ENCODE measurements at places on chromosomes 13 and 19.

- no peak for DNase-seq
These were observed 7.9 kb upstream of the SERTAD3 start for GRCh38 chr19:40452016-40452415.

- no peak for DNase-seq
These were observed 11.5 kb upstream of the MICU2 start for GRCh38 chr13:21615427-21615826.

GRCh38 chr19:16207490-16208025, 9.8 kb downstream of the AP1M1 start:
- DNase-seq: no peak

GRCh38 chr19:2887391-2887914, 13.3 kb upstream of the ZNF57 start:
- peak; percentile 66 for DNase-seq

DNA sequence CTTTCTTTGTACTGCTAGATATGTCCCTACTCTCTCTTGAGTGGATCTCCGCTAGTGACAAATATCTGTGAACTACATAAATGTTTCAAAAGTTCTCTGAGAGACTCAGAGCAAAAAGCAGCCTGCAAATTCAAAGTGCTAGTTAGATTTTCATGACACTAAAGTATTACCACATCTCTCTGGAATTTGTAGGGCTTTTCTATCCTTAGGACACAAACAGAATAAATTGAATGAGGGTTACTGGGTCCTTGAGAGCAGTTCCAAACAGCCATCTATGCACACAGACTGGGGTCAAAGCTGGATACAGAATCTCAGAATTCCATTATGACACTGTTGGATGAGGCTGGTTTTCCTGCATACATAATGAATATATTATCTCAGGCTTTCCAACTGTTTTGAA, 953.2 kb downstream of the DIAPH3 start:
- DNase-seq: no peak

DNA sequence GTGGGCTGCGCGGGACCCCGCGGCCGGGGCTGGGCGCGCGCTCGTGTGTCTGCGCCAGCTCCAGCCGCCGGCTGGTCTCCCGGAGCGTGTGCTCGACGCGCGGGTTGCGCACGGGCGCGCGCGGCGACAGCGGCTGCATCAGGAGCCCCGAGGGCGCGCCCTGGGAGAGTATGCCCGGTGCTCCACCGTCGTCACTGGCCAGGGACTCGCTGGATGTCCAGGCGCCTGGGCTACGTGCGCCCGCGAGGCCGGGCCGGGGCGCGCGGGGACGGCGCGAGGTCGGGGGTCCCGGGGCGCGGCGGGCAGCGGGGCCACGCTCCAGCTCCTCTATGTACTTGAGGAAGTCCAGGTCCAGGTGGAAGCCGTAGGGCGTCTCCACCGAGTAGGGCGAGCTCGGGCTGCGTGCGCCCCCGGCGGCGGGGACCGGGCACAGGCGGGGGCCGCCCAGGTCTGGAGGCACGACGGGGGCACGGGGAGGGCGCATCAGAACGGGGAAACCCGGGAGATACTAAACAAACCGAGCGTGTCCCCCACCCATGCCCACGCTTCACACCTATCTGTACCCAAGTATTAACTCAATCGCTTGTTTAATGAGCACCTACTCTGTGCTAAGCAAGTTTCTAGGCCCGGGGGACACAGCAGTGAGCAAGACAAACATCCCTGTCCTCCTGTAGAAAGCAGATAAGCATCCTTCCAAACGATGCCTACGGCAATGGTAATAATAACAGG, 7.6 kb downstream of the KANK3 start:
- peak; percentile 56 for DNase-seq

DNA sequence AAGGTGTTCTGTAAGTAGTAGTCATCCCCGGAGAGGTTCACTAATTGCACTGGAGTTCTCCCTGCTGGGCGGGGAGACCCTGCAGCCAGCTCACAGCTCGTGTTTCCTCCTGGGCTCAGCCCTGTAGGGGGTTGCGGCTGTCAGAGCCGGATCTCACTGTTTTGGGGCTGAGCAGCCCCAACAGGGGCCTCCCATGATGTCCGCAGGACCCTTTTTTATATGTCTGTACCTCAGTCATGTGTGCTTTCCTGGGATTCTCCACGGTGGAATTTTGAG, 130.2 kb upstream of the MCF2L start:
- no peak for DNase-seq

DNA sequence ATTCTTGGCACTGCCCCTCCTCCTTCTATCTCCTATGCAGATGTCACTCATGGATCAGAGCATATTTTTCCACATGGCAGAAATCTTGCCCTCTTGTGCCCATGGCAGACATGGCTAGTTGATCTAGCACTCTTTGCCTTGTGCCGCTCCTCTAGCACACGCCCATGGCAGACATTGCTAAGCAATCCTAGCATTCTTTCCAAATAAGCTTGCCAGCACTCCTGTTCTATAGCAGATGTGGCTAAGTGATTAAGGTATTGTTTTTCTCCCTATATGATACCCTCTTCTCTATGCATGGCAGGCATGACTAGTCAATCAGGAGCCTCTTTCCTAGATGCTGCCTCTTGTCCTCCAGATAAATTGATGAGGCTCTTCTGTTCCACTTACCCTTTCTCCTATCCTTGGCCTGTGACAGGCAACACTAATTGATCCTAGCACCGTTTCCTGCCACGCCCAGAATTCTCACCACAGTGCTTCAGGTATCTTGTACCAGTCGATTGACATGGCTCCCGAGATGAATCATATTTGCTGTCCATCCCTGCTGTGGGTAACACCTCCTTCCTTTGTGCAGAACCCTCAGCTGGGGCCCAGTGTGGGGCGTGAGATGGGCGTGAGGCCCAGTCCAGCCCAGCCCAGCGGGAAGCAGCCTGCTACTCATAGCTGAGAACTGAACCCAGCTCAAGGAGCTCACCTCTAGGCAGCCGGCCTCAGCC, 26.9 kb downstream of the TMED1 start:
- no peak for DNase-seq

- DNase-seq: no peak
These were observed 65.9 kb downstream of the ENOX1 start for GRCh38 chr13:43720780-43721397.

DNA sequence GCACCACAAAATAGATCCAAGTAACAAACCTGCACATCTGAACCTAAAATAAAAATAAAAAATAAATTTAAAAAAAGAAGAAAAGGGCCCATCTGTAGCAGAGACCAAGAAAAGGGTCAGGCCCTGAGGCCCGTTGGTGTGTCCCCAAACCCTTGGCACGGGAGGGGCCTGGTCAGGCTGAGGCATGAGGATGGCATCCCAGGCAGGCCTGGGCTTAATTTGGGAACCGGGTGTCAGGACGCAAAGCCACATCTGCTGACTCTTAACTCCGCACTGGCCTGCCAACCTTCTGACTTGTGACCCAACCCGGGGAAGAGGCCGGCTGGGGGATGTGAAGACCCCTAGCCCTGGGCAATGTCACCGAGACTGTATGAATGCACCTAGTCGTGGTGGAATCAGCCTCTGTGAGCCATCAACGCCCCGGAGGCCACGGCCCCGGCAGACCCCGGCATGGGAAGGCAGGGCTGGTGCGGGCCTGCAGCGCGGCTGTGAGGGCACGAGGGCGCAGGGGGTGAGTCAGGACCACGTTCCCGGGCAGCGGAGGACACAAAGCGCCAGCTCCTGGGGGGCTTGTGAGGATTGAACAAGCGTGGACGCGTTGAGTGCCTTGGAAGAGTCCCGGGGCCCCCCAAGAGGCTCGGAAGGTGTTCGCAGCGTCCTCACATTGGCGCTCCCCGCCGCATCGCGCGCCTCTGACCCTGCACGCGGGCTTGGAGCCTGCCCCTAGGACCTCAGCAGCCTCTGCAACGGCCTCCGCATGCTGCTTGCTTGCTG, 38.2 kb downstream of the ATP12A start:
- no peak for DNase-seq

GRCh38 chr13:68026077-68026476, 795.9 kb upstream of the PCDH9 start:
- no peak for DNase-seq

DNA sequence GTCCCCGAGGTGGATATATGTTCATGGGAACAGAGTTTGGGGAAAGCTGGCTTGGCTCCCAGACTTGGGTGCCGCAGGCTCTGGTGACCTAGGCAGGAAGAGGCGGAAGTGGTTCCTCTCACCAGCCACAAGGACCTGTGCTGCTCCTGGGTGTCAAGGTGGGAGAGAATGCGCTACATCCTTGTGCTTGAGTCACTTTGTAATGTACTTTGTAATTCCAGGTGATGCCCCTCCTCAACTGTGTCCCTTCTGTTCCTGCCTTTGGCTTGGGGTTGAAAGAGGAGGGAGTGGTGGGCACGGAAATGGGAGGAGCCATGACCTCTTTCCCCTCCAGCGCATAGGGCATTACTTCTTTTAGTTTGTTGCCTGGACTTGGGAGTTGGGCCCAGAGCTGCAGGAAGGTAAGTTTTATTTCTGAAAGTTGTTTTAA, 10.9 kb downstream of the GARRE1 start:
- DNase-seq: peak; percentile 26

- no peak for DNase-seq
These were observed 24.8 kb downstream of the MAP4K1 start for GRCh38 chr19:38592940-38593339.

DNA sequence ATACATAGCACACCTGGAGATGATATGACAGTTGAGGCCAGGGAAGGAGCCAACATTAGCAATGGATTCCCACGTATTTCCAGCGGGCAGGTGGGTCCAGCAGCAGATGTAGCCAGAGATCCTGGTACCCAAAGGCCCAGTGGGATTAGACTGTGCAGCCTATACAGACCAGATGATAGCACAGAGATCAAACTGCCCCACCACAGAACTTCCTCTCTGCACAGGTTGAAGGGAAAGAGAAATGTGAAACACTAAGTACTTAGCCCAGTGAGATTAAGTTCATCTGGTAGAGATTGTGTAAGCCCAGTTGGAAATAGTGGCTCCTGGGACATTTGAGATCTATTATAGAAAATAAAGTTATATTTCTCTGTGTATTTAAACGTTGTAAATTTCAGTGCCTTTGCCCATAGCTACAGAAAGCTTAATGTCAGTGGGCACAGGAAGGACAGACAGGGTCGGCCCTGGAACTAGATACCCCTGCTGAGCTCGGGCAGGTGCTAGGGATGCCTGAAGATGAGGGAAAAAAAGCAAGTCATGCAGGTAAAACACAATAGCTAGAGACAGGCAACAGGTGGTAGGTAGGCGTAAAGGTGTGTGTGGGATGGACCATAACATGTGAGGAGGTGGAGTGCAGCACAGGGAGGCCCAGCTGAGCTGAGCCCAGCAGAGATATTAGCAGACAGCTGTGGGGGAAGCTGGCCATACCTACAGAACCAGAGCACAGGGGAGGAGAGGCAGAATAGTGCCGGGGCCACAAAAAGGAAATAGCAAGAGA, 27.3 kb upstream of the SPATA13 start:
- DNase-seq: no peak

DNA sequence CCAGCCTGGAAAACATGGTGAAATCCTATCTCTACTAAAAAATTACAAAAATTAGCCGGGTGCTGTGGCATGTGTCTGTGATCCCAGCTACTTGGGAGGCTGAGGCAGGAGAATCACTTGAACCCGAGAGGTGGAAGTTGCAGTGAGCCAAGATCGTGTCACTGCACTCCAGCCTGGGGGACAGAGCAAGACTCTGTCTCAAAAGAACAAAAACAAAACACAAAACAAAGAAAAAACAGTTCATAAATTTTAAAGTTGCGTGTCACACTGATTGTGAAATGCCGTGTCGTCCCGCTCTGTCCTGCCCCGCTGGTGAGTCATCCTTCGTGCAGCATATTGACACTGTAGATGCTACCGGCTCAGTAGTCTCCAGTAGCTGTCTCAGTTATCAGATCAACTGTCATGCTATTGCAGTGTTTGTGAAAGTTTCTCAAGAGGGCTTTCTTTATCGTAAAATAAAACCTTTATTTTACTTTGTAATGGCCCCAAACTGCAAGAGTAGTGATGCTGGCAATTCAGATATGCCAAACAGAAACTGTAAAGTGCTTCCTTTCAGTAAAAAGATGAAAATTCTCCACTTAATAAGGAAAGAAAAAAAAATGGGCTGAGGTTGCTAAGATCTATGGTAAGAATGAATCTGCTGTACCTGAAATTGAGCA, 36.4 kb upstream of the IGFL1 start:
- no peak for DNase-seq

DNA sequence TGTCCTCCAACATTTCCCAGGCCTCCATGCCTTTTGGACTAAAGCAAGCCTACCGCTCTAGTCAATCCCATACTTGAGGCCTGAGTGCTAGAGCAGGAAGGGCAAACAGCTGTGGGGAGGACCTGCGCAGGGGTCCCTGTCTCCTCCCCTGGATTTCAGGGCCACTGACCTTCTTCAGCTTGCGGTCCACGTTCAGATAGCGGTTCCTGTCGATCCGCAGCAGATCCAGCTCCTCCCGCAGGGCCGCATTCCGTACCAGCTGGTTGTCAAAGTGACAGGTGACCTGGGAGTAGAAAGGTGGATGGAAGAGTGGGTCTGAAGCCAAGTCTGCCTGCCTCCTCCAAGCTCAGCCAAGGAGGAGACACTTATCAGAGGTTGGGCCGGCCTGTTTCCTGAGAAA, 14.0 kb upstream of the EMP3 start:
- no peak for DNase-seq

DNA sequence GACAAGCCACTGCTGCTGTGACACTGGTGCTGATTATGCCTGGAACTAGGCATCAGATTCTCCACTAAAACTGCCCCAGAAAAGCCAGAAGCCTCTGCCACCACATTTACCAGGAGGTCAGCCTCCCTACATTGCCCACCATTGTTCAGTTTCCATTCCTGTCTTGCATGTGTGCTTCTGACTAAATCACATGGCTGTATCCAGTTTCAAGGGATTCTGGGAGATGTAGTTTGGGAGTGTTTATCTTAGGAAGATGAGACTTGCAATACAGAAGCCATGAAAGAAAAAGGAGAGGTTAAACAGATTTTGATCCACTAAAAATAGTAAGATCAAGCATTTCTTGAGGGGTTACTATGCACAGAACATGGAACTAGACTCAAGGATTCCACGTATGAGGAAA, 40.7 kb upstream of the SERPINE3 start:
- no peak for DNase-seq

GRCh38 chr13:51838240-51838846, 6.6 kb downstream of the TMEM272 start:
- DNase-seq: no peak

GRCh38 chr13:23751195-23751594, 138.0 kb downstream of the MIPEP start:
- DNase-seq: no peak

DNA sequence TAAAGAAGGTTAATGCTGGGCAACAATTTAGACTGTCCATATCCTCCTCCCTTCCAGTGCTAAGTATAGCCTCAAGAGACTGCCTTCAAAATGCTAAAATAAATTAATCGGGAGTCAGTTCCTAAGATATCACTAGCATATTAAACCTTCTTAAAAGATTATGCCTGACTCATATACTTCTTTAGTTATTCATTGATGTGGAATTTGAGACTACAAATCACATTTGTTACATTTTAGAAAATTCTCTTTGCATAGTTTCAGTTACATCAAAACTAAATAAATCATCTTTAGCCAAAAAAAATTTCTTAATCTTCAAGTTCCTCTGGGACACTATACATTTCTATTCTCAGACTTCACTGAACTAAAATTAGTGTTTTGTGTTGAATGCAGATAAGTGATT, 769.1 kb downstream of the PCDH9 start:
- DNase-seq: no peak

- DNase-seq: no peak
These were observed 19.9 kb upstream of the ACOD1 start for GRCh38 chr13:76928456-76928855.
